ENCODE measurements at places on chromosomes 1 and 21. TPM values are rescaled to one million over a fixed set of nuclear protein-coding genes. Genes with fewer than 3 reads are reported as not detected.

Gene PLA2G2F
- not detected for total RNA-seq

Gene DNAJB4
- 40.6 TPM for total RNA-seq

Gene RCSD1
- total RNA-seq: 0.06 TPM

Gene PEF1
- 30.7 TPM for total RNA-seq

Gene SIKE1
- 81.9 TPM for total RNA-seq

Gene PAQR6
- total RNA-seq: 5.0 TPM

DNA sequence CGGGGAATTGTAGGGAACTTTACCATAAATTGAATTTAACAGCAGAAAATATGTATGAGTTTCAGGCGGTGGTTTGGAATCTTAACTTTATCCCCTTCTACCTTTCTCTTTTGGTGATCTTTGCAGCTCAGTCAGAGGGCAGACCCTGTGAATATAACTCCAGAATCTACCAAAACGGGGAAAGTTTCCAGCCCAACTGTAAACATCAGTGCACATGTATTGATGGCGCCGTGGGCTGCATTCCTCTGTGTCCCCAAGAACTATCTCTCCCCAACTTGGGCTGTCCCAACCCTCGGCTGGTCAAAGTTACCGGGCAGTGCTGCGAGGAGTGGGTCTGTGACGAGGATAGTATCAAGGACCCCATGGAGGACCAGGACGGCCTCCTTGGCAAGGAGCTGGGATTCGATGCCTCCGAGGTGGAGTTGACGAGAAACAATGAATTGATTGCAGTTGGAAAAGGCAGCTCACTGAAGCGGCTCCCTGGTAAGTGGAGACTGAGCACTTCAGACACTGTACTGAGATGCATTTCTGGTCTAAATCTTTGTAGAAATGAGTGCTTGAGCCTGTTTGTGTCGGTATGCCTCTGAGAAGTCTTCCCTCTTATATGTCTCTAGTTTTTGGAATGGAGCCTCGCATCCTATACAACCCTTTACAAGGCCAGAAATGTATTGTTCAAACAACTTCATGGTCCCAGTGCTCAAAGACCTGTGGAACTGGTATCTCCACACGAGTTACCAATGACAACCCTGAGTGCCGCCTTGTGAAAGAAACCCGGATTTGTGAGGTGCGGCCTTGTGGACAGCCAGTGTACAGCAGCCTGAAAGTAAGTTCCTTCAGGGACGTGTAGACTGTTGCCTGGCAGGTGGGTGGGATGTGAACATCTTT lies 1.5 kb downstream of the CCN1 start:
- H3K4me3 ChIP-seq: peak overlapping the region; percentile 70
- peak overlapping the region; percentile 97 for H3K27ac ChIP-seq
- H3K27me3 ChIP-seq: peaks cover 28% of the 10 kb centered on the region
- peaks cover 56% of the 10 kb centered on the region for H3K4me1 ChIP-seq

DNA sequence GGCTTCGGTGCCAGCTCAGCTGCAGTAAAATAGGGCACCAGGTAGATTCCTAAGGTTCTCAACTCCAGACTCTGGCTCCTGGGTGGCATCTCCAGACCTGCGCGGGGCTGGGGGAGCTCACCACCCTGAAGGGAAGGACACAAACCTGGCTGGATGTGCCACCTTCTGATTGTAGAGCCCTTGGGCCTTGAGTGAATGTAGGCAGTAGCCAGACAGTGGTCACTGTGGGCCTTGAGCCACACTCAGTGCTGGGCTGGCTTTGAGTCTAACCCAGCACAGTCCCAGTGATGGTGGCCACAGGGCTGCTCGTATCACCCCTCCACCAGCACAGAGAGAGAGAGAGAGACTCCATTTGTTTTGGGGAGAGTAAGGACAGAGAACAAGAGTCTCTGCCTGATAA lies 38.0 kb upstream of the SH3GLB1 start:
- DNase-seq: no peak
- no peaks in the 10 kb centered on the region for H3K4me1 ChIP-seq
- no peaks in the 10 kb centered on the region for H3K27me3 ChIP-seq
- no peaks in the 10 kb centered on the region for H3K36me3 ChIP-seq
- no peak overlapping the region for H3K27ac ChIP-seq
- no peak overlapping the region for H3K4me3 ChIP-seq

- no peak overlapping the region for H3K4me3 ChIP-seq
- no peaks in the 10 kb centered on the region for H3K4me1 ChIP-seq
- no peaks in the 10 kb centered on the region for H3K36me3 ChIP-seq
- no peaks in the 10 kb centered on the region for H3K27me3 ChIP-seq
- no peak overlapping the region for H3K27ac ChIP-seq
Measured at GRCh38 chr21:28483301-28484035, 509.2 kb downstream of the LTN1 start.

DNA sequence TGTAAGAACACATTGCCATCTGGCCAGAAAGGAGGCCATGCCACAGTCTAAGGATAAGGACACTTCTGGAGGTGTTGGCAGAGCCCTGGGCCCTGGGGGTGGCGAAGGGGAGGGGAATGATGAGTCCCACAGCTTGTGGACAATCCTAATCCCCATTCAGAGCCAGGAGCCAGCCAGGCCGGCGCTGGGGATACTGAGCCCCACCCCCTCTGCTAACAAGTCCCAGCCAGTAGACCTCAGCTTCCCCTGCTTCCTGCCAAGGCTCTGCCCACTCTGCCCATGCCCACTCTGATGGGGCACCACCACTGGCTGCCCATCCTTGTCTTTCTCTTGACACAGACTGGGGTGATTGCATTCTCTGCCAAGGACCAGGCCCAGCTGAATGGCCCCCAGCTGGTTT lies 71.9 kb downstream of the NAV1 start:
- H3K36me3 ChIP-seq: no peaks in the 10 kb centered on the region
- no peak overlapping the region for H3K27ac ChIP-seq
- H3K4me1 ChIP-seq: peaks cover 18% of the 10 kb centered on the region
- peaks cover 26% of the 10 kb centered on the region for H3K27me3 ChIP-seq

GRCh38 chr1:37731312-37732019 lies 33.5 kb downstream of the EPHA10 start:
- no peak for DNase-seq
- H3K27ac ChIP-seq: no peak overlapping the region
- H3K36me3 ChIP-seq: no peaks in the 10 kb centered on the region
- H3K4me1 ChIP-seq: peaks cover 10% of the 10 kb centered on the region
- no peak overlapping the region for H3K4me3 ChIP-seq
- H3K27me3 ChIP-seq: peaks cover 54% of the 10 kb centered on the region

GRCh38 chr1:185358957-185359356 lies 41.9 kb upstream of the IVNS1ABP start:
- no peaks in the 10 kb centered on the region for H3K36me3 ChIP-seq
- H3K4me3 ChIP-seq: no peak overlapping the region
- peak; percentile 32 for DNase-seq
- no peaks in the 10 kb centered on the region for H3K27me3 ChIP-seq
- H3K4me1 ChIP-seq: peaks cover 4% of the 10 kb centered on the region
- H3K27ac ChIP-seq: no peak overlapping the region

- H3K36me3 ChIP-seq: no peaks in the 10 kb centered on the region
- H3K27ac ChIP-seq: no peak overlapping the region
- no peak for DNase-seq
Measured at GRCh38 chr1:5125208-5125607, 470.8 kb downstream of the AJAP1 start.

DNA sequence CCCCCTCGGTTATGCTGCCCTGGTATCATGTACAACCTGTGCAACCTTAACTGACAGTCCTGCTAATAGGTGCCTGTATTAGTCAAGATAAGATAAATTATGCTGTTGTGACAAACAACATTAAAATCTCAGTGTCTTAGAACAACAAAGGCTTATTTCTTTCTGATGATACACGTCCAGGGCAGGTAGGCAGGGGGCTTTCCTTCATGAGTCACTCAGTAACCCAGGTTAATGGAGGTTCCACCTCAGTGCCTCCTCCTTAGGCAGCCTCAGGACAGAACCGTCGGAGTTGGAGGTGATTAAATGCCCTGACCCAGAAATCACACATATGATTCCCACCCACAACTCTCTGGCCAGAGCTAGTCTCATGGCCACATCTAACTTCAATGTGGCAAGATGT lies 94.6 kb upstream of the CASZ1 start:
- H3K36me3 ChIP-seq: no peaks in the 10 kb centered on the region
- H3K27ac ChIP-seq: no peak overlapping the region
- peaks cover 17% of the 10 kb centered on the region for H3K4me1 ChIP-seq
- no peak for DNase-seq
- peaks cover 40% of the 10 kb centered on the region for H3K27me3 ChIP-seq

DNA sequence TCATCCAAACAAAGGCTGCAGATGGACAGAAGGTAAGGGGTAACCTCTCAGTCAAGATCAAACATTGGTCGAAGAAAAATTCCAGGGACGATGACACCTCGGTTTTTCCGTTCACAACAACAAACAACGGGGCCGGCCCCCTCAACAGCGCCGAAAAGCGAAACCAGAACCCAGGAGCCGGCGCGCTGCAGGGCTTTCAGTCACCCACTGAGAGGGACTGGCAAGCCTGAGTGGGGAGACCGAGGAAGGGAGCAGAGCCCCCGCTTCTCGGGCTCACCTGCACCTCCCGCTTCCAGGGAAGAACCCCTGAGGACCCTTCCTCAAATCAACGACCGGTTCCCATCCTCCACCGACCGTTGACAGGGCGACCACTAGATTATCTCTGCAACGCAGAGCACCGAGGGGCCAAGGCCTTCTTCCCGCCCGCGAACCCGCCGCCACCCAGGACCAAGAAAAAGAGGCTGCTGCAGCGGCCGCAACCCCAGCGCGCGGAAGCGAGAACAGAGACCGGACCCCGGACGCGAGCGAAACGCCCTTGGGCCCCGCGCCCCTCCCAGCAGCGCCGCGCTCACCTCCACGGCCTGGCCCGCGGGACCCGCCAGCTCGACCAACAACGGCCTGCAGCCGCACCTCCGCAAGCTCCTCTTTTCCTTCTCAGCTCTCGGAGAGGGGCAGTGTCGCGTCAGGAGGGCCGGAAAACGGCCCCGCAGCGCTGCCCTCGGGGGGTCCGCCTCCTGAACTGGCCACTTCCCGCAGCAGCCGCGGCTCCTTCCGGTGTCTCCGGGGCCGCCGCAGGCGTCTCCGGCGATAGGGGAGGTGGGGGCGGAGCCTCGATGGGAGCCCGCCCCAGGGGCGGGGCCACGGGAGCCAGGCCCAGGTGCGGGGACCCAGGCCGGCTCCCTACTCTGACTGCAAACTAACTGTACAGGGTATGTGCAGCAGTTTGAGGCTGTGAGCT lies at the start of gene USP33:
USP33 (minus strand) TSS at position 782 of the 958 bp plus-strand sequence. CDS start 18,155 bp downstream, outside the sequence.
- H3K4me1 ChIP-seq: peaks cover 6% of the 10 kb centered on the region
- H3K27ac ChIP-seq: peak within 1 kb of the TSS; percentile 87
- no peaks in the 10 kb centered on the region for H3K27me3 ChIP-seq
- H3K36me3 ChIP-seq: no peaks in the 10 kb centered on the region
- peak; percentile 93 for DNase-seq

- H3K27ac ChIP-seq: no peak overlapping the region
- DNase-seq: peak; percentile 22
- H3K36me3 ChIP-seq: no peaks in the 10 kb centered on the region
Measured at GRCh38 chr1:83857103-83857502, 141.8 kb downstream of the TTLL7 start.

DNA sequence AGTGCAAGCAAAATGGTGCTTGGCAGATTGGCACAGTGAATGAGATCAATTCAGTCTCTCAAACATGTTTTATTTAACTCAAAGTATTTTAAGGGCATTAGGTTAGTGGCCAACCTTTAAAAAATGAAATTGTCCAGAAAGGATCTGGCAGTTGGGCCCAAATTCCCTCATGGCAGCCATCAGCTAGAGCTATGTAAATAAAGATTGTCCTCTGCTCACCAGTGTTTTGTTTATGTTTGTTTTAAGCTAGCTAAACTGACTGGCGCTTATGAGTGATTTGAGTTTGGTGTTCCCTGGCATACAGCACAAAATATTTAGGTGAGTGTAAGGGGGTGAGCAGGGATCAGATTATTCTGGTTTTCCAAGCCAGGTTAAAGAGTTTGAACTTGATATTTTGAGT lies 18.1 kb downstream of the HDAC1 start:
- no peak for DNase-seq
- H3K36me3 ChIP-seq: peaks cover 4% of the 10 kb centered on the region
- no peaks in the 10 kb centered on the region for H3K4me1 ChIP-seq
- no peak overlapping the region for H3K4me3 ChIP-seq

DNA sequence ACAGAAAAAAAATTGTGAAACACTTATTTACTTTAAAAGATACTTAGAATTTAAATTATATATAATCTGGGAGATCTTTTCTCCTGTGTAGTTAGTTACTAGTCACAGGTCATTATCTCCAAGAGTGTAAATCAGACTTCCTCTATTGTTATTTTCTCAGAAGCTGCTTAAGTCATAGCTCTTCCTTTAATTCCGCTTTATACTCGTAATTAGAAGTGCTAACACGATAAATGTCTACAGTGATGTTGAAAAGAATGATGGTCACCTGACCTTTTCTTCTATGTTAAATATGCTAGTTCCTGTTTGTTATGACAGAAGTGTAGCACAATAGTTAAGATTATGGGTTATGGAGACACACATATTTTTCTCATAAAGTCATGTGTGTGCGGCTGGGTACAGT lies 123.6 kb downstream of the TGFB2 start:
- H3K27me3 ChIP-seq: no peaks in the 10 kb centered on the region
- no peak overlapping the region for H3K4me3 ChIP-seq
- peaks cover under 1% of the 10 kb centered on the region for H3K4me1 ChIP-seq
- no peak overlapping the region for H3K27ac ChIP-seq
- H3K36me3 ChIP-seq: no peaks in the 10 kb centered on the region
